ENCODE measurements at places on chromosomes 12 and 14.

DNA sequence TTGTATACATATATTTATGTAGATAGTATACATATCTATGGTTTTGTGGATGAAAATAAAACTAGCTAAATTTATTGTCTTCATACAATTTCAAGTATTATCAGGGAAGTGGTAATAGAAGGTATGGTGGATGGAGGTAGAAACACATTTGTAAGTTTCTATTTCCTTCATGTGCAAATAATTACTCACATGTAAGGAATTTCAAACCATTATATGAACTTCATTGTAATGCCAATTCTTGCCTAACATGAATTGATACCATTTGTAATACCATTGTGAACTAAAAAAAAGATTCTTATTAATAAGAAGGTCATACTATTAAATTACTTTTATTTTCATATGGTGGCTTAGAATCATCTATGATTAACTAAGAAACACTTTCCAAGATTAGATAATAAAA lies 20.1 kb upstream of the PPFIA2 start:
- no peak for DNase-seq

DNA sequence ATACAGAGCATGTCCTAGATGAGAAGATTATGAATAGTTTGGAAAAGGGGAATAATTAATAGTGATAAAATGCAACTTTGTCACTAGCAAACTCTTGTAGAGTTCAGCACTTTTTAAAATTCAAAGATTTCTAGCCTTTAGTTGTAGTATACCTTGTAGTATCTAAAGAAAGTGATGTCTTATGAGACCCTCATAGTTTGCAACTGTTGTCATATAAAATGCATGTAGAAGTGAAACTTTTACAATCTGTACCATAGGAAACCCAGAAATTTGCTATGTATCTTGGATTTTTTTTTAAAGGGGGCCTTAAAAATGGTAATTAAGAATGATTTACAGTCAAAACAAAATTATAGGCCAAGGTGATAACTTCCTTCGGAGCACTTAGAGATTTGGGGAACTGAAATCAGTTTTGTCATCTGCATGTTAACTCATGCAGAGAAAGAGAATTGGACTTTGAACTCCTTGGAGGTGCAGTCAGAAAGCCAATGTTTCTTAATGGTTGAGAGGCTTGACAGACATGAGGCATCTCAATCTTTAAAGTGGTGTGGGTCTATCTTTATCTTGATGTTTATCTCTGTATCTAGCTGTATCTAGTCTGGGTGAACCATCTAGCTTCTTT lies 1.3 kb downstream of the LRRK2 start:
- DNase-seq, result no peak

DNA sequence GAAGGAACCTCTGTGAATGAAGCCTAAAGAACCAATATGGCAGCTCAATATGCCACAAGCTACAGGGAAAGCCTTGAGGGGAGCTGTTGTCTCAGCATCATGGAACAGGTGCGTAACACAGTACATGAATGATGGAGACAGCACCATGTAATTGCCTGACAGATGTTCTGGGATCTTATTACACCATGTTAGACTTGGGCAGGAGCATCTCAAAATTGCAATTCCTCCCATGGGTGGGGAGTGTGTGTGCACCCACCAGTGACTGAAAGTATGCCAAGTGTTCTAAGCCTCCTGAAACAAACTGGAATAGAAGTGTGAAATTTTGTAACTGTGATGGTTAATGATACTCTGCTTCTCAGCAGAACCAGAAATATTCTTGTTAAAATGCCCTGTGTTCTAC lies 151.0 kb upstream of the SRRM4 start:
- no peak for DNase-seq

GRCh38 chr12:53198486-53199110 lies 8.5 kb downstream of the ITGB7 start:
- no peak for DNase-seq

DNA sequence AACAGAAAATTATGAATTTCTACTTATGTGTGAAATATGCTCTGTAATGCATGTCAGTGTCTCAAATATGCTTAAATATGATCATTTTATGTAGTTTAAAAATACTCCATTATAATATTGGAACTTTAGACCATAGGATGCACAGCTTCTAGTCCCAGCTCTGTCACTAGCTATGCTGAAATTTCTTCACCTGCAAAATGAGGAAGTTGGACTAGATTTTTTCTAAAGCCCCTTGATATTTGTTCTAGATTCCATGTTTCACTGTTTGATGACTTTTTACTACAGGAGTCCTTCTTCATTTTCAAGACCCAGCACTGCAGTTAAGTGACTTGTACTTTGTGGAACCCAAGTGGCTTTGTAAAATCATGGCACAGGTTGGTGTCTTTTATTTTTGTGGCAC lies 90.1 kb downstream of the LRRK2 start:
- DNase-seq, result no peak

- DNase-seq, result no peak
Observed at GRCh38 chr12:113136990-113137511, 1.5 kb upstream of the RASAL1 start.

DNA sequence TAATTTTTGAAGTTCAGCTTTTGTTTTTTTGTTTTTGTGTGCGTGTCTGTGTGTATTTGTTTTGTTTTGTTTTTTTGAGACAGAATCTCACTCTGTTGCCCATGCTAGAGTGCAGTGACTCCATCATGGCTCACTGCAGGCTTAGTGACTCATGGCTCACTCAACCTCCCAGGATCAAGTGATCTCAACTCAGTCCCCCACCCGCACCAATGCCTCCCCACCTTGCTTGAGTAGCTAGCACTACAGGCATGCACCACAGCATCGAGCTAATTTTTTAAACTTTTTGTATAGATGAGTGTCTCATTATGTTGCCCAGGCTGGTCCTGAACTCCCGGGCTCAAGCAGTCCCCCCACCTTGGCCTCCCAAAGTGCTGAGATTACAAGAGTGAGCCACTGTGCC lies 981.4 kb downstream of the BCL11B start:
- no peak for DNase-seq

DNA sequence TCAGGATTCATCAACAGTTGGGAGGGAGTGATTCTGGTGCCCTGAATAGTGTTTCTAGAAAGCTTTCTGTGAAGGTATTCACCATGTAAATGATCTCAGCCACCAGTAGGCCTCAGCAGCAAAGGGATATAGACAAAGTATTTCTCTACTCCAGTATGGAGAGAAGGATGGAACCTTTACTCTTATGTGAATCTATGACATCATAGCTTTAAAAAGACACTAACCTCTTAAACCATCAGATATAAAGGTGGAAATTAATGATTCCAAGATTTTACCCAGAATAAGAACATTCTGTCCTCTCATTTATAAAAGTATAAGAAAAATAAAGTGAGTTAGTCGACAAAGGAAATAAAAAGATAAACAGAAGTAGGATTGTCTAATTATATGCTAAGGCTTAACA lies 4.6 kb downstream of the GPR65 start:
- no peak for DNase-seq

DNA sequence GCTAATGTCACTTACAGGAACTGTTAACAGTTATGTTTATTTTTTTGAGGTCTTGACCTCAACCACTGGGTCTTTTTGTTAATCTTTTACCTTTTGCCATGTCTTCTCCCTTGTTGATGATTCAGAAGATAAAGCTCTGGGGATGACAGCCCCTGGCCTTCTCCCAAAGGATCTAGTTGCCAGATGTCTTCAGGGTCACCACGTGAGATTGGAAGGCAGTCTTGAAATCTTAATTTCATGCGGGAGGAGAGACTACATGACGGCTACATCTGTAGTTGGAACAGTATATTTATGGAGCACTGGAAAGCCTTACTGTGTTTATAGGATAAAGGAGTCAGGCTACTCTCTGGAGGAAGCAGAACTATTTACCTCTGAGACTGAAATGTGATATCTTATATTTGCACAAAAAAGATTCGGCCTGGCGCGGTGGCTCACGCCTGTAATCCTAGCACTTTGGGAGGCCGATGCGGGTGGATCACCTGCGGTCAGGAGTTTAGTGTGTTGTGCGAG lies 5.6 kb downstream of the MLEC start:
- DNase-seq, result no peak

GRCh38 chr14:53921027-53921426 lies 35.6 kb downstream of the BMP4 start:
- no peak for DNase-seq

DNA sequence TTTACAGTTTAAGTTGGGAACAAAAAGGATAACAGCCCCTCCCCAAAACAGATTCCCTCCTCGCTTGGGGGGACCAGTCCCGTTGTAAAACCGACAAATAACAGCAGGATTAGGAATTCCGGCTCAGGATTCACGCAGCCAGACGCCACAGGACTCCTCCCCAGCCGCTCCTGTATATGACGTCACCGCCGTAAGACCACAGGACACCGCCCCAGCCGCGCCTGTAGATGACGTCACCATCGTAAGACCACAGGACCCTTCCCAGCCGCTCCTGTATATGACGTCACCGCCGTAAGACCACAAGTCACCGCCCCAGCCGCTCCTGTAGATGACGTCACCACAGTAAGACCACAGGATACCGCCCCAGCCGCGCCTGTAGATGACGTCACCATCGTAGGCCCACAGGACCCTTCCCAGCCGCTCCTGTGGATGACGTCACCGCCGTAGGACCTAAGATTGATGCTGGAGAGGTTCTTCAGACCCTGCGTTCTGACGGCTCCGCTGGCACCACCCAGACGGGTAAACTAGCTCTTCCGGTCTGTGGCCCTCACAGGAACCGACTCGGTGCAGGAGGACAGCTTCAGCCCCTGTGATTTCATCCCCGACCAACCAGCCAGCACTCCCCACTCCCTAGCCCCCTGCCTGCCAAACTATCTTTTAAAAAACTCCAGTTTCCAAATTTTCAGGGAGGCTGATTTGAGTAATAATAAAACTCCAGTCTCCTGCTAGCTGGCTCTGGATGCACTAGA lies 43.9 kb upstream of the FBRSL1 start:
- DNase-seq, result peak; percentile 88

GRCh38 chr14:29028973-29029582 lies 262.5 kb downstream of the FOXG1 start:
- no peak for DNase-seq

- no peak for DNase-seq
Observed at GRCh38 chr12:48991247-48992050, 7.7 kb downstream of the DDN start.

- peak; percentile 86 for DNase-seq
Observed at GRCh38 chr12:64221651-64222008, 466 bp downstream of the KICS2 start.

DNA sequence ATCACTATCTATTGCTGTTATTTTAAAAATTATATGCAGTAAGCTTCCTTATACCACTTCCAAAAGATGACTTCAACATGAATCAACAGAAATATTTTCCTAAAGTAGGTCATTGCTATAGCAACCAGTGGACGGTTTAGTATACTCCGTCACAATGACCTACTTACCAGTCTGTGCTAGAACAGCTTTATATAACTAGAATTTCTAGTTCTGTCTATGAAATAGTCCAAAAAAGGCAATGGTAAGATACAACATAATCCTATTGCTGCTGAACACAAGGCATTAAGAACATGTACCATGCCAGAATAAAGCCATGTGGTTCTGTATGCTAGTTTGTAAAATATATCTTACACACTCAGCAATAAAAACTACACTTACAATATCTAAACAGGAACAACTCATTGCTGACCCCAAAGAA lies 40.7 kb upstream of the MTERF2 start:
- no peak for DNase-seq

- no peak for DNase-seq
Observed at GRCh38 chr12:54005531-54005852, 3.3 kb upstream of the HOXC8 start.

DNA sequence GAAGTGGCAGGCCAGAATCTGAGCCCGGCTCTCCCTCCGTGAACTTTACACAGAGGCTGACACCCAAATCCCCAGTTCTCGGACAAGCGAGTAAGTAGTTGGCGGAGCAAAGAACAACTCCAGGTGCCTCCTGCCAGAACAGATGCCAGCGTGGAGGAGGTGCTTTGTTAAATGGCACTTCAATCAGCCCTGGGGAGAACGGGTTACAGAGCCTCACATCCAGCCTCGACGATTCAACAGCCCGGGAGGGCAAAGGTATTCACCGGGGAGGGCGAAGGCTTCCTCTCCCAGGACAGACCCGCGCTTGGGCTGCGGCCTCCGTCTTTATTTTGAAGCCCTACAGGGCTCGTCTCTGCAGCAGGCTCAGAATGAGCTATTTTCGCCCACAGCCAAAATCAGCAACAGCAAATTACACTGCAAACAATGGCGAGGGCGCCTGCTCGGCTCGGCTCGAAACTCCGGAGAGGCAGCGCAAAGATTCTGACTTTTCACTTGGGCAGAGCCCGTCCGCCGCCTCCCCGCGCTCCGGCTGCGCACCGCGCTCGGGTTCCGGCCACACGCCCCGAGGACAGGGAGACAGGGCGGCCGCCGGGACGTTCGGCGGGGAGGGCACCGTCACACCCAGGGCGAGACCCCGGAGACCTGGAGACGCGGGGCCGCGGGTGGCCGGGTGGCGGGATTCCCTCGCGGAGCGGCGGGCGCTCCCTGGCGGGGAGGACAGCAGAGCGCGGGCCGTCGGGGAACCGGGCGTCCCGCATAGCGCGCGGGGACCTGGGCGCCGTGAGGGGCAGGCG lies 811 bp downstream of the TMCC3 start:
- peak; percentile 43 for DNase-seq

GRCh38 chr14:97719931-97720330 lies 922.7 kb downstream of the VRK1 start:
- no peak for DNase-seq

GRCh38 chr12:78928200-78929074 lies 63.9 kb downstream of the SYT1 start:
- no peak for DNase-seq

DNA sequence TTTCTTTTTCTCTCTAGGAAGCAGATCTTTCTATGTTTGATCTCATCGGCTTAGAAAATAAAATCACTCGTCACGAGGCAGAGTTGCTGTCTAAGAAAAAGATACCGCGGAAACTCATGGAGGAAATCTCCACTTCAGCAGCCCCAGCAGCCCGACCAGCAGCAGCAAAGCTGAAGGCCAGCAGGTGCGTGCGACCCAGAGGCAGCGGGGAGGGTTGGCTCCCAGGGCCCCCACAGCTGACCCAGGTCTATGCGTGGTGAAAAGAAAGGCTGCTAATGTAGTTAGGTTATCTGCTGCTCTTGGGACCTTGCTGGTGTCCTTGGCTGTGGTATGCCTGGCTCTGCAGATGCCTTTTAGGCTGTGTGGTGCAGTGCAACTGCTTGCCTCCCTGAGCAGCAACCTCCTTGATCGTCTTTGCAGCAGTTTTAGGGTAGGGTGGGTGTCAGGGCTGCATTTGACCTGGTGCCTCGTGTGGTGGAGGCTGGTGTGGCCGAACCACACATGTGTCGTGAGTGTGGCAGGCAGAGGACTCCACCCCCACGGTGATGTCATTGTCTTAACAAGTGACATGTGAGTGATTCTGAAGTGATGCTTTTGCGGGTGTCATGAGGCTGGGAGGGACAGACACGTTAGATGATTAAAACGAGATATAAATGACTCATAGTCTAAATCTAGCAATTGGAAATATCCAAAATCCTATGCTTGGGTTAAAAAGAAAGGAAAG lies 68.6 kb downstream of the EP400 start:
- DNase-seq, result no peak

GRCh38 chr14:40697231-40697630 lies 909.4 kb upstream of the LRFN5 start:
- DNase-seq, result no peak
